ENCODE measurements at places on chromosomes 6 and 20.

DNA sequence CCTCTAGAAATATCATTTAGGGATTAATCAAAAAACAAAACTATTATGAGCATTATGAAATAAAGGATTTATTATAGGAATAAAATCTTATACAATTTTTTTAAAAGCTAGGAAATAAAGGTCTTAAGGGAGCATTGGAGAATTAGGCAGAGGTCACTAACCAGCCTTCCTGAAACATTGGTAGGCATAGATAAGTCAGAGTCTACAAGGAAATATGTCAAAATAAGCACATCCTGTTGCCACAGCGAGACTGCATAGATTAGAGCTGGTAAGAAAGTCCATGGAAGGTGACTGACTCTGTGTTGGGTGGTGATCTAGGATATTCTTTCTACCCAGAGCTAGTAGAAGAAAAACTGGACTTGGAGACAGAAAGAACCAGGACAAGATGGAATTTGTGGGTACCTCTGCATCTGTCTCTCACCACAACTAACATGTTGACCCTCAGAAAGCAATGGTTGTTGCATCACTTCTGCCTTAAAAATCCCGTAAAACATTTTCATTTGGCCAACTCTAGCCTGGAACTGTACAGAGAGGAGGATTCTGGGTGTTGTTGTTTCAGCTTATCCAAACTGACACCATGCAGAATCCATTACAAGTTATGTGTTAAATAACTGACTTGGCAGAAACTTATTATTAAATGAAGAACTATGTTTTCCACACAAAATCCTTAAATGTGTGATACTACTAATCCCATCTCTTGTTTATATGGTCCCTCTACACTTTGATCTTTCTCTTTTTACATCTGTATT is 77.1 kb downstream of the FBXO5 start:
- DNase-seq: no peak

DNA sequence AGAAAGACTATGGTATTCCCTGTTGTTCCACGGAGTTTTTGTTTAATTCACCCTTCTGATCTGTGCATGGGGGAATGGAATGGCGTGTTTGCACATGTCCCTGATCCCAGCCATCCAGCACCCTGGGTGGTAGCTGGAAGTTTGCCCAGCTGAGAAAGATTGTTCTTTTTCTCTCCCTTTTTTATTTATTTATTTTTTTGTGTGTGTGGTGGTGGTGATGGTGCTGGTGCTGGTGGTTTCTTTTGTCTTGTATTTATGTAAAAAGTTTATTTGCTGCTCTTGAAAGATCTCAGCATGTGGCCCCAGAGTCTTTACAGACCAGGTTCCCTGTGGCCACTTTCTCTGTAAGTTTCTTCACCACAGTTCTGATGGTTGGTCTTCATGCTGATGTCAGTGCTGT is 372.6 kb downstream of the UTRN start:
- DNase-seq: no peak

GRCh38 chr6:138765896-138766655 is 7.5 kb upstream of the CCDC28A start:
- DNase-seq: no peak

DNA sequence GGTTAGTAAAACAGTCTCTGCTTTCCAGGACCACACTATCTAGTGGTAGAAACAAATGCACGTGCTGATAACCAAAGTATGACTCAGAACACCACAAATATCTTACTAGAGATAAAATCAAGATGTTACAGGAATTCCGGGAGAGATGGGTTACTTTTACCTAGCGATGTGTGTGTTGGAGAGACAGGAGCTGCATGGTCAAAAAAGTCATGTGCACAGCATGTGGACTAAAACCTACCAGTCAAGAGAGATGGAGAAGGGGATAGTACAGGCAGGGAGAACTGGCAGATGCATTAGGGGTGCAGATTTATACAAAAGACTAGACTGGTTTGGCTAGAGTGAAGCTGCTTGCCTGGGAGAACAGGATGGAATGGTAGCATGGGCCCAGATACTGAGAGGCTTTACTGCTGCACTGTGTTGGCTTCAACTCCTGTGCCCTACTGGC is 75.3 kb upstream of the MRAP2 start:
- DNase-seq: no peak

DNA sequence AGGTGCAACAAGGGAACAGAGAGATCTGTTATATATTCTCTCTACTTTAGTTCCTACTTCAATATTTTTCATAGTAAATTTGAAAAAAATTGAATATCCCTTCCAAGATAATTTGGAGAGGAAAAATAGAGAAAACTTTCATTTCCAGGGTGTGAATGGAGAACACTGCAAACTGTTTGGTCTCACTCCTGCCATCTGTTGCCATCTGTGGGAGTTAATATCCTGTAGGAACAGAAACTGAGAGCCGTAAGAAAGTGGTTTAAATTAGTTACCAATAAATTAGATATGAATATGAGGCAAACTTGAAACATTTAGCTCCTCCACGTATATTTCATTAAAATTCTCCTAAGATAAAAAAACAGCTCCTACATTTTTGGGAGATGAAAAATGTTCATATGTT is 4.2 kb downstream of the ZNF337 start:
- no peak for DNase-seq

DNA sequence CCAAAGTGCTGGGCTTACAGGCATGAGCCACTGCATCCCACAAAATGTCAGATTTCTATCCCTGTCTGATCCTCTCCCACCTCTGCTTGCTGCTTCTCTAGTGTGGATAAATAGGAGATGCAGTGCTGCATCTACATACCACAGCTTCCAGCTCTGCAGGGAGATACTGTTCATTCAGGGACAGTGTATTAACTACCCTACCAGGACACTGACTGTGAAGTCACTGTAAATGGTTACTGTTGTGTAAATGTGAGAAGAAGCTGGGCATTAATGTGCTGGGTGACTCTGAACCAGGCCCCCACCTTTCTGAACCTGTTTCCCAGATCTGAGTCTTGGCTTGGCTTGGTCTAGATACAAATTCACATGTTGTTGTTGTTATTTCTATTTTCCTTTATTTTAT is 488.6 kb upstream of the SULF2 start:
- no peak for DNase-seq

DNA sequence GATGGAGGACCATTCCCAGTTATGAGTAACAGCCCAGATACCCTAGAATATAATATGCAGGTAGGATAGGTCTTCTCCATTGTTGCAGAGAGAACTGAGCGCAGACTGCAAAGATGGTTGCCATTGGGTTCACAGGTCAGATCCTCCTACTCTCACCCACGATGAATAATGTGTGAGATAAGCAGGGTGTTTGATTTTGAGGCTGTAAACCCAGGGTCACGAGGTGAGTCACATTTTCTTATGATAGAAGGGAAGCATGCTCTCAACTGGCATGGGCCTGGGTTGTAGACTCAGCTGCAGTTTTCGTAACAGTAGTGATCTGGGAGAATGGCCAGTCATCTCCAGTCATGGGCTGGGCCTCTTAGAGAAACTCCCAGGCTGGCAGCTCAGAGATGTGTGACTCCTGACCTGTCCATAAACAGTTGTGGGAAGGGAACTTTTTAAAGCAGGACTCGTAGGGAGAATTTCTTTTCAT is 74.2 kb downstream of the CD164 start:
- no peak for DNase-seq

DNA sequence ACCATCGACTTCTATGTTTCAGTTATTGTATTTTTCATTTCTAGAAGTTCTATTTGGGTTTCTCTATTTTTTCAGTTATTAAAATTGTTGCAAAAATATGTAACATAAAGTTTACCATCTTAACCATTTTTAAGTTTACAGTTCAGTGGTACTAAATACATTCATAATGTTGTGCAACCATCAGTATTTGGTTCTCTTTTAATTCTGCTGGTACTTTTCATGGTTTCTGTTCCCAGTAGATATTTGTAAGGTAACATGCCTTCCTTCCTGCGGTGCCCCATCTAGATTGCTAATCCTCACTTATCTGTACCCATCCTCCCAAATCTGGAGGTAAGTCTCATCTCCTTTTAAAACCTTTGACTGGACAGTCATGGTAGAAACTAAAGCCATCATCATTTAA is 47.9 kb downstream of the TGM2 start:
- no peak for DNase-seq
